Activated CD8-positive, alpha-beta memory T cell treated with anti-CD3 and anti-CD28 coated beads, Interleukin-2, amount 10 ng/mL, durations not matched to agents 7 days and 5 days (primary cell): ENCODE measurements at places on chromosomes 11 and 22.
A peak's percentile ranks its signal among the peaks of the same experiment; 100 is the strongest.

DNA sequence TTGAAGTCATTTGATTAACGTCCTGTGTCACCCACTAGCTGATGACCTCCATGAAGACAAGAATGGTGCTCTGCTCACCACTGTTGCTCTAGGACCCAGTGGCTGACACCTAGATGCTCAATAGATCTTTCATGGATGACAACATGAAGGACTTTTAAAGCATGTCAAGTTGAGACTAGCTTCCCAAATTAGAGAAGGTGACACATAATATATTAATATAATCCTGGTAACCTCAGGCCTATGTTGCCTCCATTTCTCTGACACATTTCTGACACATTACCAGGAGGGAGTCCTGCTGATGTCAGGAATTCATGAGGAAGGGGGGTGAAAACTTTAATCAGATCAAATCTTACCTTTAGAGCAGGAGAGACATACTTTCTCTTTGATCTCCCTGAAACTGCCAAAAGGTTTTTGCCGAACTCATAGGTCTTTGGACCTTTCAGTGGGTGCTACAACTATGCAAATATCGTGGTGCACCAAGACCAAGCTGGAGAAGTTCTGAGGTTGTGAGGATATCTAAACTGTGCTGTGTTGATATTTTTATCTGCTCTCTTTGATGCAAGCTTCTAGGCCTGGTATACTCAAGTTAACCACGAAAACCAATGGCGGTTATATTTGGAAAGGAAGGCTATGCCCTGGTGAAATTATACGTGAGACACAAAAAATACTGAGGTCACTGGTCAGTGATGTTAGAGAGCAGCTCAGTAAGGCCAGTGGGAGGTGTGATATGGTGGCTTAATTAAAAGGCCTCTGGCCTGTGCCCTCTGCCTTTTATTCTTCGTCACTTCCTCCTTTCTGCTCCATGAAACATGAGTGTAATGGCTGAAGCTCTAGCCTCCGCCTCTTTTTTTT, 13.2 kb upstream of the AMPD3 start:
- peak; percentile 67 for DNase-seq

DNA sequence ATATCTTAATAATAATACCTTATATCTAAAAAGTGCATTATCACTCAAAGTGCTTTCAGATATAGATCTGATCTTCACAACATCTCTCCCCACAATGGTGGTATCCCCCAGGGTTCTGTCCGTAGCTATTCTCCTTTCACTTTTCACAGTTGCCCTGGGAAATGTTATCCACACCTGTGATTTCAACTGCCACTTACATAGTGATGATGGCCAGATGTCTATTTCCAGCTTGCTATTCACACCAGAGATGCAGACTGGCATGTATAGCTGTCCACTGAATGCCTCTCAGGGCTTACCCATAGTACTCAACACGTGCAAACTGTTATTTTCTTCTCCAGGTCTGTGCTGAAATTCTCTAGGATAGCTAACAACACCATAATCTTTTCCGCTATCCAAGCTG, 724.7 kb downstream of the DLG2 start:
- DNase-seq, result no peak

GRCh38 chr11:104645261-104646222, 252.7 kb downstream of the CASP12 start:
- no peak for DNase-seq

GRCh38 chr11:65150509-65151299, 16.4 kb upstream of the SYVN1 start:
- DNase-seq, result peak; percentile 54

DNA sequence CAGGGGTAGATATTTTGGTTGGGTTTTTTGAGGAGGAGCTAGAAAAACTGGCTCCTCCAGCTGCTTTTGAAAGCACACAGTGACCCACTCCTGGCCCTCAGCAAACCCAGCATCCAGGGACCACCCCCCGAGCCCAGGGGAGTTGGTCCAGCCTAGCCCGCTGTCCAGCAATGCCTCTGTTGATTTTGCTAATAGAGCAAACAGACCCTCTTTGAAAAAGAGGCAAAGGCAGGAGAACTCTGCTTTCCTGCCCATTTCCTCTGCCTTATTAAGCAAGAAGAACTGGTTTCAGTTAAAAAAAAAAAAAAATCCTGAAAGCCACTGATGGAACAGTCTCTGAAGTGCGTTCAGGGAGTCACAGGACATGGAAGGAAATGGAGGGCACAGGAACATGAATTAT, 25.3 kb downstream of the ABTB2 start:
- no peak for DNase-seq

GRCh38 chr11:34380696-34381095, 22.9 kb upstream of the ABTB2 start:
- no peak for DNase-seq

- DNase-seq, result no peak
These were observed 10.4 kb downstream of the FADS2 start for GRCh38 chr11:61838501-61838900.

GRCh38 chr11:68956142-68956541, 24.6 kb downstream of the MRGPRD start:
- DNase-seq, result no peak

DNA sequence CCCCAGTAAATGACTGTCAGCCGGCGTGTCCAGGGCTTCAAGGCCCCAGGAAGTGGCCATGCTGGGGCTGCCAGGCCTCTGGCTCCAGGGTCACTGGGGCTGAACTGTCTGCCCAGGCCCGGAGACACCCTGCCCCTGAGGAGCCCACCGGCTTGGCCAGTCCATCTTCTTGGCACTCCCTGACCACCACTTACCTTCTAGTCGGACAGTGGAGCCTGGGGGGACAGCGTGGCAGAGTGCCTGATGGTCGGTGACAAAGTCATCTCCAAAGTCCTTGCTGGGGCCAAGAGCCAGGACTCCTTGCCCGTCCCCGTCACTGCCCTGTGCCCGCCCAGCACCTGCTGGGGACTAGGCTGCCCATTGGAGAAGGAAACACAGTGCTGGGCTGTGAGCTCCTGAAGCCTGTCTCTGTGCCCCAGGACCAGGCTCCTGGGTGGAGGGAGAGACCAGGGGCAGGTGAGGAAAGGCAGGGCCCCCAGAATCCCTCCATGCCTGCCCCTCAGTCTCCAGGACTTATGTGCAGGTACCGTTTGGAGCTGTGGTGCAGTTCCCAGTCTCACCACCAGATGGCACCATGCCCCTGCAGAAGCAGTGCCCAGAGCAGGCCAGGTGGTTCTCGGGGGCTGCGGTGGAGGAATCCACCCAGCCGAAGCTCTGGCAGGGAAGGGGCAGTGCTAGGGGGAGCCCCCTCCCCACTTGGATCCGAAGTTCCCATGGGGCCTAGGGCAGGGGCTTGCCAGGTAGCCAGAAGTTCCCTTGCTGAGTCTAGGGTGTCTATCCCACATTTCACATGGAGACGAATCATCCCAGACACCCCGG, 6.0 kb upstream of the CCDC188 start:
- peak; percentile 91 for DNase-seq

DNA sequence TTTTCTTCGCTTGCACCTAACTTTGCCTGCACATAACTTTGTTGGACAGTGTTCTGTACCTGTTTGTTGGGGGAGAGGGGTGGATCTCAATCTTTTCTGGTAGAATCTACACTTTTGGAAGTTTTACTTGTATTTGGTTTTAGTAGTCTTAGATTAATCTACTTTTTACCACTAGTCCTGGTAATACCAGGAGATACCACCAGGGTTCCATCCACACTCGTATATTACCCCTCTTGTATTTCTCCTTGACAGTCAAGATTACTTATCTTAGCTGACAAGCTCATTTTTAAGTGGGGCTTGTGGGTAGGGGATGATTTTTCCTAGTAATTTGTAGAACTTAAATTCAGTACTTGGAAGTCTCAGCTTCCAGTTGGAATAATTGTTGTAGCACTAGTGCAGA, 37.3 kb upstream of the TECTA start:
- no peak for DNase-seq

GRCh38 chr11:72048766-72049460, 31.4 kb downstream of the NUMA1 start:
- no peak for DNase-seq

DNA sequence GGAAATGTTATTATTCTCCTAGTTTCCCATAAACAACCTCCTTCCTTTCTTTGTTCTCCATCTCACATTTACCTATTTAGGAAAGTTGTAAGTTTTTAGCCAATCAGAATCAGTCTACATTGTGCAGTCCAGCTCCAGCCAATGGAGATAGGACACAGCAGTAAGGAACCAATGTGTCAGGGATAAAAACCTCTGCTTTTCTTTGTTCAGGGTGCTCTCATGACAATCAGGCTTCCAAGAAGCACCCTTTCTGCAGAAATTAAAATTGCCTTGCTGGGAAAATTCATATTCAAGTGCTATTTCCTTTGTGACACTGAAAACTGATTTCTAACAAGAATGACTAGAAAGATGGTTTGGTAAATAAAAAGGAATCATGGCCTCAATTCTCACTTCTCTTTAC, 14.6 kb downstream of the SCGB2A1 start:
- DNase-seq, result no peak

DNA sequence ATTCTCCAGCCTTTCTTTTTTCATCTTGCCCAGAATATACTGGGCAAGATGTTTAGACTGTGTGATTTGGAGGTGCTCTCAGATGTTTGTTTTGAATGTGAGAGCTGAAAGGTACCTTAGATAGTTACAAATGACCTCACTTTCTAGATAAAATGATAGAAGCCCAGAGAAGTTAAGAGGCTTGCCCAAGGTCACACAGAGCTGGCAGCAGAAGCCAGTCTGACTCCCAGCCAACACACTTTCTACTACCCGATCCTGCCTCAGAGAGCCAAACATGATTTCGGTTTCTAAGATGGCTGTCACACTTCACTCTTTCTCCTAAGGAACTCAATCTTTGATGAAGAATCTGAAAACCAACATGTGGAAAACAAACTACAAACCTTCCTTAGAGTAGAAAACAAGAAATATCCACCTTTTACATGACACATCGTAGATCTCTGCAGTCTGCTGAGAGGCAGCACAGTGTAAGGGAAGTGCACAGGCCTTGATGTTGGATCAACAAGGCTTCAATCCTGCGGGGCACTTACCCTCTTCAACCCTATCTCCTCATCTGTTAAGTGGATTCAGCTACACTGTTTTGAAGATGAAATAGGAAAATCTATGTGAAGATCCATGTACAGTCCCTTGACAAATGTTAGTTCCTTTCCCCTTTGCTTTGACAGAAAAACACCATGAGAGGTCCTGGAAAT, 58.6 kb downstream of the SYTL2 start:
- DNase-seq, result peak; percentile 50

- no peak for DNase-seq
These were observed 17.6 kb upstream of the LRRC32 start for GRCh38 chr11:76688146-76688545.

DNA sequence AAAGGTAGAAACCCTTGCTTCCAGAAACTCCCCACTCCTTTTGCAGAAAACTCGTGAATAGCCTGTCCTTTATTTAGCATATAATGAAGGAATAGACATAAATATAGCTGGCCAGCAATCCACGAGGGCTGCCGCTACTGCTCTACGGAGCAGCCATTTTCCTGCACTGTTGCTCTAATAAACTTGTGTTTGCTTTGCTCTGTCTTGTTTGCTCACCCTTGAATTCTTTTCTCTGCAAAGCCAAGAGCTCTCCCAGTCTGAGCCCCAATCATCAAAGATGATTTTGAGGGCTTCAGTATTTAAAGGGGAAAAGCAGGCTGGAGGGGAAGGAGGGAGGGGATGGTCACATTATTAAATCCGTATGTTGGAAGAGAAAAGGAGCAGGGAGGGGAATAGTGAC, 16.6 kb upstream of the CHKA start:
- DNase-seq, result no peak
